Occipital lobe (tissue), 3 donors: ENCODE measurements at places on chromosomes 5 and 9. TPM values are rescaled to one million over a fixed set of nuclear protein-coding genes. Genes with fewer than 3 reads are reported as not detected.
A peak's percentile ranks its signal among the peaks of the same experiment; 100 is the strongest.

DNA sequence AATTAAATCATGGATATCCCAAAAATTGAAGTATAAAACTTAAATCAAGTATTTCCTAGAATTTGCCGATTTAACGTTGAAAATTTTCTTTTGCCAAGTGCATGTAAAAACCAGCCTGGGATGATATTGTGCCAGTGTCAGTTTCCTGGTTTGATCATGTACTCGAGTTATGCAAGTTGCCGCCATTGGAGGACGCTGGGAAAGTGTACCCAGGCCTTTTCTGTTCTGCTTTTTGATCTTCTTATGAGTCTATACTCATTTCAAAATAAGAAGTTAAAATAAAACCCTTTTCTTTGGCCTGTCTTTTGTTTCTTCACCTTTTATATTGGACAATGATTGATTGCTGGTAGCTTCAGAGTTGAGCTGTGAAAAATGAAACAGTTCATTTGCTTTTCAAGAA lies 93.1 kb upstream of the NFIL3 start:
- no peak for DNase-seq

DNA sequence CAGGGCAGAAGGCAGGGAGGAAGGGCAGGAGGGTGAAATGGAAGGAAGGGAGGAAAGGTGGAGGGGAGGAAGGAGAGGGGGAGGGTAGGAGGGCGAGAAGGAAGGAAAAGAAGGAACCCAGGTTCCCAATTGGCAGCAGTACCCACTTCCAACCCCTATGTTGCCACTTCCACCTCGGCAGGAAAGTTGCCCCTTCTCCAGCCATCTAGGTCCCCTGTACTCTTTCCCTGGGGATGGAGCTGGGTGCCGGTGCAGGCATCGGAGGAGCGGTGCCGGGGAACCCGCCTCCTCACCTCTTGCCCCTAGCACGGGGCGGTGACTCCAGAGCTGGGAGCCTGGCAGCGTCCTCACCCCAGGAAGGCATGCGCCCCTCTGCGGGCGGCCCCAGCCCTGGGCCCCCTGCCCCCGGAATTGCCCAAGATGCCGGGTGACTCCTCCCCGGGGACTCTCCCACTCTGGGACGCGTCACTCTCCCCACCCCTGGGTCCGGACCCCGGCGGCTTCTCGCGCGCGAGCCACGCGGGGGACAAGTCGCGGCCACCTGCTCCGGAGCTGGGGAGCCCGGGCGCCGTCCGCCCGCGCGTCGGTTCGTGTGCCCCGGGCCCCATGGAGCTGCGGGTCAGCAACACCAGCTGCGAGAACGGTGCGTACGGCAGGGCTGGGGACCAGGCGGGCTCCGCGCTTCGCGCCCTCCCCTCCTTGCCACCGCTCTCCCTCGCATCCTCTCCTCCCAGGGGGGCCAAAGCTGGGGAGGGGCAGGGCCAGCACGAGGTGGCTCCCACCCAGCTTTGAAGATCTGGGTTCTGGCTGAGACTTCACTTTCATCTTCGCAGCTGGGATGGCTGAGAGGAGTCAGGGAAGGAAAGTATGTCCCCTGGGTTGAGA lies at the start of gene NIPAL4:
Gene NIPAL4, plus strand, starts transcription at position 499 of the 885 bp plus-strand sequence. Its CDS starts 108 bp downstream, at position 607.
- peak; percentile 14 for DNase-seq

DNA sequence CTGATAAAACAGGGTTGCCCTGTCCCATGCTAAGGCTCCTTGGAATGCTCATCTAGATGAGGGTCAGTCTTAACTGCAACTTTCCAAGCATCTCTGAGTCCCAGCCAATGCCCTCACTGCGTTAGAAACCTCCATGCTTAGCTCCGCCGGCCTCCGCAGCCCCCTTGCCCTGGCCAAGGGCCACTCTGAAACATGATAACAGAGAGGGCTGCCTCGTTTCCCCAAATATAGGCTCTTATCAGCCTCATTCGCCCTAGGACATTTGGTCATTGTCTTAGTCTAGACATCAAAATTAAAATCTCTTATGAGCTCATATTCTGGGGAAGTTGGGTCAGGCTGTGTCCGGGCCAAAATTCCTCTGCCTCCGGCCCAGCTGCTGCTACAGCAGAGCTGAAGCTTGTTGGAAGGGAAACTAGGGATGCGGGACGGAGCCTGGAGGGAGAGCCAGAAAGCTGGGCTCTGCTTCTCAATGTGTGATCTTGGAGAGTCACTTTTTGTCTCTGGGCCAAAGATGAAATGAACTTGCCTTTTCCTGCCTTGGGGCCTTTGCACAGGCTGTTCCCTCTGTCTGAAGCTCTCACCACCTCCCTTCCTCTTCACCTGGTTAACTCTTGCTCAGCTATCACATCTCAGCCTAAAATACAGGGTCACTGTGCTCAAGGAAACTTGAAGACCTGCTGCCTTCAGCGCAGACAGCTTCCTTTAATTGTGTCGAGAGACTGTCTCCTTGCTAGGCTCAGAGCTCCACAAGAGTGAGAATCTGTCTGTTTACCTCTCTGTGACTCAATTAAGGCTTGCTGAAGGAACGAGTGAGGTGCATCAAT lies 191.3 kb downstream of the RGS3 start:
- DNase-seq: no peak

The ANKRD20A1 gene
- 7.6 TPM for total RNA-seq

- no peak for DNase-seq
Measured at GRCh38 chr5:168085261-168086031, 206.0 kb upstream of the WWC1 start.

- DNase-seq: peak; percentile 19
Measured at GRCh38 chr5:138077064-138077696, 6.7 kb upstream of the WNT8A start.

GRCh38 chr5:135446206-135446605 lies 942 bp downstream of the DCANP1 start:
- no peak for DNase-seq

- no peak for DNase-seq
Measured at GRCh38 chr5:173826086-173826427, 62.1 kb upstream of the CPEB4 start.

The MACIR gene
- 51.8 TPM for total RNA-seq

The FRRS1L gene
- 82.2 TPM for total RNA-seq

The MAMDC2 gene
- 3.0 TPM for total RNA-seq

GRCh38 chr9:108254236-108254635 lies 601.5 kb downstream of the ACTL7B start:
- DNase-seq: no peak

The OR13F1 gene
- not detected for total RNA-seq

The FOXE1 gene
- not detected for total RNA-seq

GRCh38 chr5:79512049-79512448 lies 1.9 kb downstream of the HOMER1 start:
- no peak for DNase-seq

The SPINK1 gene
- total RNA-seq: not detected

DNA sequence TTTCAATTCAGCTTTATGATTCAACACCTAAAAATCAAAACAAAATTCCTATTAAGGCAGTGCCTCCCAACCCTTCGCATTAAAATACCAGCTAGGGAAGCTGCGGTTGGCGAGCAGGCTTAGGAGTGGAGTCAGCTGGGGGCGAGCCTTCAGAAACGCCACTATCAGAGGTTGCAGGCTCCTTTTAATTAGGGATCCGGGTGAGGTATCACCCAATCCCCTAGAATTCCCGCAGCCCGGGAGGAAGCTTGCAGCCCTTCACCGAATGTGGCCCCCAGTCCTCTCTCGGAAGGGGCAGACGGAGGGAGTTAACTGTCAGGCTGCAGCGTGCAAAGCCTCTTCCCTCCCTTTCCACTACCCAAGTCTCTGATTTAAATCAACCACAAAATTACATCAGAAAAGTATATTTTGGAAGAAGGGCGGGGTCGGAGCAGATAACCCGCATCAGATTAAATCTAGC lies 1.7 kb downstream of the STC2 start:
- DNase-seq: no peak

The C9orf50 gene
- not detected for total RNA-seq

DNA sequence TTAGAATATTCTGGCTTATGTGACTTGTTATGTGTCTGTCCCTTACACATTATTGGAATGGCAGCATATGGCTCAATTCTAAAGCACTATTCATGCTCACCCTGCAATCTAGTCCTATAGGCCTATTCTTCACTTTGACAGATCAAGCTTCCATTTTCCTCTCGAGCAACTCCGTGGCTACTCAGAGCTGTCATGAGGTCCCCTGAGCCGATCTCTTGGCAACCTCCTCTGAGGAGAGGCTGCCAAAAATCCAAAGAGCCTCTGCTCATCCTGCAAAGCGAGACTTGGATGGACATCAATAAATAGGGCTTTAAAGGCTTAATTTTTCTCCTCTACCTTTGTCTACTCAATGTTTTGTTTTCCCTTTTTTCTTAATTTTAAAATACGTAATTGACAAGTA lies 163.8 kb downstream of the GABRB2 start:
- no peak for DNase-seq

DNA sequence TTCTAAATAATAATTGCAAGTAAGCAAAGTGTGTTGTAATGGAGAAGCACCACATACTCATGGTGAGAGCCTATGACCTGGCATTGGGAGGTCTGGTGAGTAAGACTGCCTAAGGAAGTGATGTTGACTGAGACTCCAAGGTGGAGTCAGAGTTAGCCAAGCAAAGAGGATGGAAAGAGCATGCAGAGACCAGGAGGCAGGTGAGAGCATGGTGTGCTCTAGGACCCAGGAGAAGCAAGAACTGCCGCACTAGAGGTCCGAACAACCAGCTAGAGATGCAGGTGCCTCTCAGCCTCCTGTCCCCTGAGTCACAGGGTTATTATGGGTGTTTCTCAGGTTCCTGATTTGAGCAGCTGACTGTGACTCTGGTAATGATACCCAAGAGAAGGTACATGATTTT lies 27.3 kb downstream of the ANP32B start:
- no peak for DNase-seq

The EGFLAM gene
- 3.1 TPM for total RNA-seq

GRCh38 chr5:151023651-151024050 lies 3.3 kb downstream of the GPX3 start:
- no peak for DNase-seq

The MEIKIN gene
- 1.7 TPM for total RNA-seq

DNA sequence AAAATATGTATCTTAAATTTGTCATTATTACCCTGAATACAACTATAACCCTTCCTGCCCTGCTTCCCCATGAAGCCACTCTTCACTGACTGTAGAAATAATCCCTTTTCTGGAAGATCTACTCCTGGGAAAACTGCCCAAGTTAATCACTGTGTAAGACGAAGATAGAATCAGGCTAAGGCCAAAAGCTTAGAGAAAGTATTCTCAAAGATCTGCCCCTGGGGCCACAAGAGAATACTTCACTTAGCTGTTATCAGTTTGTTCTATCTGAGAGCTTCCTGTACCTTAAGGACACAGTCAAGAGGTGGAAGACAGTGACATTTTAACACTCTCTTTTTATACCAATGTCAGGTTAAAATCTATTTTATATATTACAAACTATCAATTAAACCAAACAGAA lies 33.8 kb downstream of the RNF145 start:
- no peak for DNase-seq

The DMRT2 gene
- 0.16 TPM for total RNA-seq

GRCh38 chr5:74660140-74660539 lies 19.6 kb upstream of the ENC1 start:
- no peak for DNase-seq

GRCh38 chr9:121840838-121841760 lies 189.7 kb downstream of the DAB2IP start:
- peak; percentile 53 for DNase-seq

The PHF24 gene
- 25.6 TPM for total RNA-seq

DNA sequence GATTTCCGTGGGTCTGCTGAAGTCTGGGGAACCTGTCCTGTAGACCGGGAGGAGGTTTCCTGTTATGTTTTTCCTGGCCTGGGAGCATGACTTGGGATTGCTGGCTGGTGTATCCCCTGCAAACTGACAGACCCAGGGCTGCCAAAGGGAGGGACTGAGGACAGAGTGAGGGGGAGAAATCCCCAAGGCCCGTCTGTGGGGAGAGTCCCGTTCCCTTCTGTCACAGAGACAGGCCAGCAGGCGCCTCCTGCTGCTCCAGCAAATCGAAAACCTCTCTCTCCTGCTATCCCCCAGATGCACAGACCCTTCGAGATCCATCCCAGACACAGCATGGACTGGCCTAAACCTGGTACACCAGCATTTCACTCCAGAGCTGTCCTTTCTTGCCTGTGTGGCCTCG lies 56.2 kb upstream of the ALDH1B1 start:
- no peak for DNase-seq

GRCh38 chr5:73764586-73764985 lies 138.6 kb downstream of the ARHGEF28 start:
- DNase-seq: no peak

The NUTM2G gene
- total RNA-seq: not detected

DNA sequence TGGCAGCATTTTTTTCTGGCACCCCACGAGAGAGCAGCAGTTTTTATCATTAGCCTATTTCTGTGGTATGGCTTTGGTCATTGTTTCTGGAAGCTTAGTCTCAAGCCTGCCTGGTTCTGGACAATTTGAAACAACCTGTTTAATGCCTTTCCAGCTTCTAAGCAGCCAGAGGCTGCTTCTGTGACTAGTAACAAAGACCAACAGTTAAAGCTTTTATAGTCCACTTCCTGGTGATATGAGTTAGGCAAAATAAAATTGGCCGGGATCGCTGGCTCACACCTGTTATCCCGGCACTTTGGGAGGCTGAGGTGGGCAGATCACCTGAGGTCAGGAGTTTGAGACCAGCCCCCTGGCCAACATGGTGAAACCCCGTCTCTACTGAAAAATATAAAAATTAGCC lies 24.0 kb downstream of the LYRM7 start:
- DNase-seq: no peak

DNA sequence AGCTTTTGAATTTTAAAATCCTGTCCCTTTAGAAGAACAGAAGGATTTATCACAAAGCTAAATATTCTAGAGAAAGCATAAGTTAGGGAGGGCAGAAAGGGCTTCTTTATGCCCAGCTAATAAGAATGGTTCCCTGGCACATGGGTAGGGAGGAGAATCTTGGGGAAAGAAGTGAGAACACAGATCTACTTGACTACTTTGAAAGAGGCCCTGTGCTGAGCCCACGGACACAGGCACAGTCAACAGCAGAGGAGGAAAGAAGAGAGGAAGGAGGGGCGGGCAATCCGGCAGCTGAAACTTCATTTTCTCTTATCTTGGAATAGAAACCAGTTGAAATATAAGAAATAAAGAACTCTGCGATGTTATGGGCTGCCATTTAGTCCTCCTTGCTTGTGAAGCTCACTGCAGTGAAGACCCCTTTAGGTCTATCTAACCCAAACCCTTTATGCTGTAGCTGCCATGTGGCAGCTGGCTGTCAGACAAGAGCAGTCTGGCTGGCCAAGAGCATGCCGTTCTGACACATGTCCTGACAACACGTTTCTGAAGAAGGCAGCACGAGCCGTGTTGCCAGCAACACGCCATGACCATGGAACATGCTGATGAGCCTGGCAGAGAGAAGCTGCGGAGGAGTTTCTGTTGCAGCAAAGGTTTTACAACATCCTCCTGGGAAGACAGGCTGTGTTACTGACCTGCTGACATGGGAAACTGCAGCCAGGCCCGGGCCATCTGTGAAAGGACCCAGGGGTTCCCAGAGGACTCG lies 34.2 kb downstream of the ABLIM3 start:
- DNase-seq: no peak

The KIF4B gene
- total RNA-seq: 0.16 TPM

- DNase-seq: no peak
Measured at GRCh38 chr5:35213608-35214007, 16.7 kb downstream of the PRLR start.

The CXXC5 gene
- 37.1 TPM for total RNA-seq

The TAF11L2 gene
- total RNA-seq: not detected

The PCDHB16 gene
- 4.5 TPM for total RNA-seq
